ENCODE measurements at places on chromosomes 5 and 9.

DNA sequence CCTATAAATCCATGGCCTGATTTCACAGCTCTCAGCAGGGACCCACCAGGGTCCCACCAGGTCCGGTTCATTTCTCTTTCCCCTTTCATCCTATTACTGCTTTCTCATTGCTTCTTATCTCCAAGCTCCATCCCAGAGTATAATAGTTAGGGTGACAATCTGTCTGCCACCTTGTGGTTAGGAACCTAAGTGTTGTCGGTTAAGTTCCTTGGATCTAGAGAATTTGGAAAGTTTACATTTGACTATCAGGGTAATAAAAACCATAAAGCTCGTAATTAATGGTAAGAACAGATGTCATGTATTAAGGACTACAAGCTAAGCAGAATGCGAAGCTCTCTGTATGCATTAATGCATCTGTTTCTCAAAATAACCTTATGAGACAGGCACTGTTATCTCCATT lies 259.1 kb downstream of the SH3GL2 start:
- DNase-seq, result no peak

GRCh38 chr9:70940605-70941004 lies 180.8 kb downstream of the TRPM3 start:
- DNase-seq, result no peak

DNA sequence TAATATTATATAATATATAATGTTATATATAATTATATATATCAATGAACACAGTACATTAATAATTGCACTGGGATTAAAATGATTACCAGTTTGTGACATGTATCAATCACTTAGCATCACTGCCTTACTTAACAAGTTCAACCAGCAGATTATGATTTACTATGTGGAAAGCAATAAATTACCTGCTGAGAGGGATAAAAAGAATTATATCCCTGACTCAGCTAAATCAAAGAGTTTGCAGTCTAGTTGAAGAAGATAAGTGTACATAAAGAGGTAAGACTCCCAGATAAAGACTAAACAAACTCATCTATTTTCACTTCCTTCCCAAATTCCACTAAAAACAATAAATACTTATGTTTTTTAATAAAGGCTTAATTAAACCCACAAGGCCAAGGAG lies 11.2 kb downstream of the PLAA start:
- no peak for DNase-seq

DNA sequence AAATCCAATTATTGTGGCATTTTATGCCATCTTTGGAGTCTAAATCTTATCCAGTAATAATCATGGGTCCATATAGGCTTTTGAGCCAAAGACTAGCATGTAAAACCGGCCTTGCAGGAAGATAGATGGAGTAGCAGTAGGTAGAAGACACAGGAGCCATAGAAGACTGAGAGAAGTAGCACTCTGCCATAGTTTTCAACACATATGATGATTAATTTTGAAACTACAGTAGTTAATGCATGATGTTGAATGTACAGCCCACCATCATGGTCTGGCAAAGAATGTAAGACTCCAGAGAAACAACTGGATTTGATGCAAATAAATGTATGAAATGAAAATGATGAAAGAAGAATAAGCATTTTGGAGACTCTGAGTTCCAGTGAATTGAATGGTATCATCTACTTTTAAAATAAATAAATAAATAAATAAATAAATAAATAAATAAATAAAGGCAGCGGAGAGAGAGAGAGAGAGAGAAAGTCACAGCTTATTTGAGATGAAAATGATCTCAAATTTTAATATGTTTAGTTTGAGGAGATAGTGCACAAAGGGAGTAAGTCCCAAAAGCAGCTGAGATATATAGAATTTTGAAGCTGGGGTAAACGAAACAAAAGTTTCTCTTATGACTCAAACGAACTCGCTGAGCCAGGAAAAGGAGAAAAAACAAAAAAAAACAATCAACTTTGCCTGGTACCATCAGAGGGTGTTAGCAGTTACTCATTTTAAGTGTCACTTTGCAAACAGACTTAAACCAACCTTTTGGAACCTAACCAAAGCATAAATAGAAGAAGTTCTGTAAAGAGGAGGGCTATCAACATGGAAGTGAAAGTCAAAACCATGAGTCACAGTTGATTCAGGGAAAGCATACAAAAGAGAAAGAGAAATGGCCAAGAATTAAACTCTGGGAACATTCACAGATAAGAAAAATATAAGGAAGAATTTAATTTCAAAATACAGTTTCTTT lies 388.7 kb downstream of the CETN3 start:
- no peak for DNase-seq

DNA sequence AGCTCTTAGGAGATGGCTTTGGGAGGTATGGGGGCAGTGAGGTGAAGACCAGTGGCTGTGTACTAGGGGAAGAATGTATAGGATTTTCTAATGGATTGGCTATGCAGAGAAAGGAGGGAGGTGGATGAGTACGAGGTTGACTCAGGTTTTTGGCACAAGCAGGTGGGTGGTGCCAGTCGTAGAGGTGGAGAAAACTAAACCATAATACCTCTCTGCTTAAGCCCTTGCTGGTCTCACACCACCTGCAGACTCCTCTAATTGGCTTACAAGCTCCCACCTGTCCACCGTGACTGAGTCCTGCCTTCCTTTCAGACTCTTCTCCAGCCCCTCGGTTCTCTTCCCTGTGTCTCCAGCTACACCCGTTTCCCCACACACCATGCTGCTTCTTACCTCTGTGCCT lies 521.7 kb upstream of the CLINT1 start:
- DNase-seq, result no peak

DNA sequence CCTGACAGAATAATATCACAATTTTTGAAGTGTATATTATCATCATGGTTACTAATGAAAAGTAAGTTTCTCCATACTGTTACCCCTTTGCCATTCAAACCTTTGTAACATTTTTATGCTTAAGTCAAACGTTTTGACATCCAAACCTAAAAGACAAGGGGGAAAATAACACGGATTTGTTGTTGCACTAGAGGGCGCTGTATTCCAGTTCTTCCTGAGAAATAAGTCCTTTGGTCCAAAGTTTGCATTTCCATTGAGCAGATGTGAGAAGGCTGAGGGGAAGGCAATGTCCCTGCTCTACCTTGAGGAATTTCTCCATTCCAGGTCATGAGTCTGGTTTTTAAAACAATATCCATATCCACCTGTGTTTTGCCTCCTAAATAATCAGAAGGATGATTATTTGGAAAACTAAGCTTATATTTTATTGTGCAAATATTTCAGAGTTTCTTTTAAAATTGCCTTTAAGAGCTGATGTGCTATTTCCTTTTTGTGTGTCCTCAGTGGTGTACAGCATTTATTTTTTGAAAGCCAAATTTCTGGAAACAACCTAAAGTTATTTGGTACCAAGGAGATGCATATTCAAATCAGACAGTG lies 9.7 kb downstream of the LECT2 start:
- DNase-seq, result no peak

DNA sequence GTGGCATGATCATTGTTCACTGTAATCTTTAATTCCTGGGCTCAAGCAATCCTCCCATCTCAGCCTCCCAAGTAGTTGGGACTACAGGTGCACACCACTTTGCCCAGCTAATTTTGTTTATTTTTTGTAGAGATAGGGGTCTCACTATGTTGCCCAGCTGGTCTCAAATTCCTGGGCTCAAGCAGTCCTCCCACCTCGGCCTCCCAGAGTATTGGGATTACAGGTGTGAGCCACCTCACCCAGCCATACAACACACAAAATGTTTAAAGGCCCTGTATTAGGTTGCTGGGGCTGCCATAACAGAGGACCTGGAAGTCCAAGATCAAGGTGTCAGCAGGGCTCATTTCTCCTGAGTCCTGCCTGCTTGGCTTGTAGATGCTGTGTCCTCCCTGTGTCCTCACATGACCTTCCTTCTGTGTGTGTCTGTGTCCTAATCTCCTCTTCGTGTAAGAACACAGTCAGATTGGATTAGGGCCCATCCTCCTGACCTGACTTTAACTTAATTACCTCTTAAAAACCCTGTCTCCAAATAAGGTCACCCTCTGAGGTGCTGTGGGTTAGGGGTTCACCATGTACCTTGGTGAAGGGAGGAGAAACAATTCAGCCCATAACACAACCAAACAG lies 5.4 kb downstream of the UBE2QL1 start:
- no peak for DNase-seq

DNA sequence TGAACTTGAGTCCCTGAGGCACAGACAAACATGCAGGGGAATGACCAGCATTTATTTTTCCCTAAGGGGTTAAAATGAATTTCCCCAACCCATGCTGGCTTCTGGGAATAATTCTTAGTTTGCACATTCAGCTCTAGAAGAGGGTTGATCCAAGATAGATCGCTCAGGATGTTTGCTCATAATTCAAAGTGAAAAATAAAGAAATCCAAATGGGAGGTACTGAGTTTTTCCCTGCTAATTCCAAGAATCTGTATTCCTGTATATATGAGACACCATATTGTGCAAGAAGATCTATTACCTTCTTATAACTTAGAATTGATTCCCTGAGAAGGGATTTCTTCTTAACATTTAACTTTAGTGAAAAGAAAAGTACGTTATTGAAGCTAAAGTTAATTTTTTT lies 96.2 kb downstream of the VCAN start:
- DNase-seq, result no peak
